ENCODE measurements at places on chromosomes 2 and 18. TPM values are rescaled to one million over a fixed set of nuclear protein-coding genes. Genes with fewer than 3 reads are reported as not detected.

KIF5C gene
- total RNA-seq: 0.37 TPM

C2orf78 gene
- total RNA-seq: not detected

UGT1A6 gene
- total RNA-seq: not detected

FEV gene
- not detected for total RNA-seq

CEBPZ gene
- total RNA-seq: 26.5 TPM

MC4R gene
- not detected for total RNA-seq

CMPK2 gene
- 6.2 TPM for total RNA-seq

NETO1 gene
- 0.78 TPM for total RNA-seq

GALNT1 gene
- total RNA-seq: 35.7 TPM

C18orf54 gene
- 0.72 TPM for total RNA-seq

OR6B2 gene
- not detected for total RNA-seq

AMMECR1L gene
- 10.0 TPM for total RNA-seq

ERBB4 gene
- total RNA-seq: 14.8 TPM

IL18R1 gene
- total RNA-seq: 1.2 TPM

EML6 gene
- 0.30 TPM for total RNA-seq

Measured in heart right ventricle (tissue), 16 donors.